ENCODE measurements at places on chromosomes 1 and 21.

GRCh38 chr1:150237746-150238145, 1.8 kb upstream of the ANP32E start:
- DNase-seq = no peak

DNA sequence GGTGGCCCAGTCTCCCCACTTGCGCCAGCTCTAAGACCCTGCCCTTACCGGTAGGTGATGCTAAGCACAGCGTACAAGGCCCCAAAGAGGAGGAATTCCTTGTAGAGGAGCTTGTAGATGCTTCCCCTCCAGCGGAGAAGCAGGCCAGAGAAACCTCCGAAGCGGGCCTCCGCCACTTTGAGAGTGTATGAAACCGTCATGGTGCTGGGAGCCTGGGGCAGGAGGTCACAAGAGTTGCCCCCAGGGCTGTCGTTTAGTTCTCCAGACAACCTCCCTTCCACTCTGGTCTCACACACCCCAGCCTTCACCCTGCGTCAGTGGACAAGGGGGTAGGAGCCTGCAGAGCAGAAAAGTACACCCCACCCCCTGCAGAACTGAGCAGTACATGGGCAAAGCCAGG, 464 bp downstream of the BEST4 start:
- DNase-seq = no peak

GRCh38 chr1:209756615-209757445, 977 bp downstream of the TRAF3IP3 start:
- peak; percentile 49 for DNase-seq

GRCh38 chr1:219703368-219703639, 90.4 kb upstream of the ZC3H11B start:
- DNase-seq = no peak

DNA sequence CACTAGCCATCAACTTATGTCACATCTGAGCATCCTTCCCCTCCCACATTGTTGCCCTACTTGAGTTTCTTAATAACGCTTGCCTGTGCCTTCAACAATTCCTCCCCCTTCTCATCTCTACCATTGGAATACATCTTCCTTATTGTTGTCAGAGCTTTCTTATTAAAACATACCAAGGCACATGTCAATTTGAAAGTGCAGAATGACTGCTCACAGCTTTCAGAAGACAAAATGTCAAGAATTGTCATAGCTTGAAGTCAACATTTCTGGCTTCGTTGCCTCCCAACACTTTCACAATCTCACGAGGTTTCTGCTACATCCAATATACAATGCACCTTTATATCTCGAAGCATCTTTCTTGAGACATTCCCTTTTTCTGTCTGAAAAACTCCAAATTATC, 279.9 kb downstream of the LRRC7 start:
- no peak for DNase-seq

- no peak for DNase-seq
Measured at GRCh38 chr1:27136236-27136551, 18.7 kb downstream of the SLC9A1 start.

DNA sequence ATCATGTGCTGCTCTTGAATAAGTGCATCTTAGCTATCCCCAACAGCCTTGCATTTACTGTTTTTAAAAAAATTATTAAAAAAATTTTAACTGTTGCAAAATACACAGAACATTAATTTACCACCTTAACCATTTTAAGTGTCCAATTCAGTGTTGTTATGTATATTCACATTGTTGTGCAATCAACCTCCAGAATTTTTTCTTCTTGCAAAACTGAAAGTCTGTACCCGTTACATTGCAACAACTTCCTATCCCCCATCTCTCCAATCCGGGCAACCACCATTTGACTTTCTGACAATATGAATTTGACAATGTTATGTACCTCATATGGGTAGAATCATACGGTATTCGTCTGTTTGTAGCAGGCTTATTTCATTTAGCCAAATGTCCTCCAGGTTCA, 83.1 kb downstream of the FMN2 start:
- DNase-seq = no peak

DNA sequence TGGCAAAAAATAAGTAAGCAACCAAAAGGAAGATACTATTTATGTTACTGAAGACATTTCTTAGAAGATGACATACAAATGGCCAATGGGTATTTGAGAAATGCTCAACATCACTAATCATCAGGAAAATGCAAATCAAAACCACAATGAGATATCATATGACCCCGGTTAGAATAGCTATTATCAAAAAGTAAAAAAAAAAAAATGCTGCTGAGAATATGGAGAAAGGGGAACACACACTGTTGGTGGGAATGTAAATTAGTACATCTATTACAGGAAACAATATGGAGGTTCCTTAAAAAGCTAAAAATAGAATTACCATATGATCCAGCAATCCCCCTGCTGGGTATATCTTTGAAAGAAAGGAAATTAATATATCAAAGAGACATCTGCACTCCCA, 34.3 kb upstream of the CREG1 start:
- DNase-seq = no peak

- no peak for DNase-seq
Measured at GRCh38 chr1:79638382-79638781, 631.9 kb upstream of the ADGRL4 start.

DNA sequence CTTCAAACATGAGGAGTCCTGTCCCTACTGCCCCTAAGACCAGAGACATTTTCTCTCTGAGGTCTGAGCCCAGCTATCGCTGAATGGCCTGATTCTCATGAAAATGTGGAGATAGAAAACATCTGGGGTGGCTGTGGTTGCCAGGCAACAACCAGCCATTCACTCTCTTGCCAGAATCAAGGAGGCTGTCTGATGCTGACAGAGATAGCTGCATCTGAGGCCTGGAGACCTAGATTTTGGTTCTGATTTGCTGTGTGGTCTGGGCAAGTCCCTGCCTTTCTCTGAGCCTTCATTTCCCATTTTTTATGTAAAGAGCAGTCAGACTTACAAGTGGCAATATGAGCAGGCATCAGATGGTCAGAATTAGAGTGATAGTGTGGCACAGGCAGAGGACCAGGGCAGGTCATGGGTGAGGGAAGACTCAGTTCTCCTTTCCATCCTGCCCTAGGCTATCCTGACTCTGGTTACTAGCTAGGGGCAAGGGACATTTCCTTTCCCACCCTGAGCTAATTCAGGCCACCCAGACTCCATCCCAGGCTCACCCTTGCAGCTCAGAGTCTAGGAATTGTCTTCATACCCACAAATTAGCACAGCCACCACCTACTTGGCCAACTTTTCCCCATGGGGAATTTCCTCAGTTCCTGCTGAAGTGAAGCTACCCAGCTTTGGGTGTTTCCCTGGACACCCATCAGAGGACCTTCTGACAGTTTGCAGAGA, 20.0 kb upstream of the RNF19B start:
- DNase-seq = no peak

GRCh38 chr1:30305061-30305460, 418.3 kb downstream of the MATN1 start:
- no peak for DNase-seq

GRCh38 chr1:51535006-51535592, 16.0 kb upstream of the EPS15 start:
- DNase-seq = peak; percentile 20

DNA sequence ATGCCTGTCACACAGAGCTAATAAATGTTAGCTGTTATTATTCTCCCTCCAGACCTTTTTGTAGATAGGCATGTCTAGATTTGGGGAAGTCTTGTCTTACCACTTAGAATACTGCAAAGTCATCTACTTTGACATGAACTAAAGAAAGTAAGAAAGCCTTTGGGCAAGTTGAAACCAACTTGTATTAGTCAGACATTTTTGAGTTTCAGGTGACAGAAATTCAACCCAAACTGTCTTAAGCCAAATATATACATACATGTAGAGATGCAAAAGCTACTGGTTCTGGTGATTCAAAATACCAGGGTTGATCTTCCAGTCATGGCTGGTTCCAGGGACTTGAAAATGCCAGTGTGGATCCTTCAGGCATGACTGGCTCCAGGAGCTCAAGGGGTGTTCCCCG, 276.8 kb upstream of the TMEM51 start:
- DNase-seq = no peak

- no peak for DNase-seq
Measured at GRCh38 chr1:229538945-229539344, 19.6 kb downstream of the ABCB10 start.
